Small intestine (tissue), 16 donors: ENCODE measurements at places on chromosomes 5 and 9.

- no peak overlapping the region for H3K27ac ChIP-seq
- no peaks in the 10 kb centered on the region for H3K27me3 ChIP-seq
- no peak overlapping the region for H3K4me3 ChIP-seq
- DNase-seq: no peak
- H3K4me1 ChIP-seq: no peaks in the 10 kb centered on the region
- no peaks in the 10 kb centered on the region for H3K36me3 ChIP-seq
Measured at GRCh38 chr9:133467101-133467500, 7.3 kb downstream of the CACFD1 start.

DNA sequence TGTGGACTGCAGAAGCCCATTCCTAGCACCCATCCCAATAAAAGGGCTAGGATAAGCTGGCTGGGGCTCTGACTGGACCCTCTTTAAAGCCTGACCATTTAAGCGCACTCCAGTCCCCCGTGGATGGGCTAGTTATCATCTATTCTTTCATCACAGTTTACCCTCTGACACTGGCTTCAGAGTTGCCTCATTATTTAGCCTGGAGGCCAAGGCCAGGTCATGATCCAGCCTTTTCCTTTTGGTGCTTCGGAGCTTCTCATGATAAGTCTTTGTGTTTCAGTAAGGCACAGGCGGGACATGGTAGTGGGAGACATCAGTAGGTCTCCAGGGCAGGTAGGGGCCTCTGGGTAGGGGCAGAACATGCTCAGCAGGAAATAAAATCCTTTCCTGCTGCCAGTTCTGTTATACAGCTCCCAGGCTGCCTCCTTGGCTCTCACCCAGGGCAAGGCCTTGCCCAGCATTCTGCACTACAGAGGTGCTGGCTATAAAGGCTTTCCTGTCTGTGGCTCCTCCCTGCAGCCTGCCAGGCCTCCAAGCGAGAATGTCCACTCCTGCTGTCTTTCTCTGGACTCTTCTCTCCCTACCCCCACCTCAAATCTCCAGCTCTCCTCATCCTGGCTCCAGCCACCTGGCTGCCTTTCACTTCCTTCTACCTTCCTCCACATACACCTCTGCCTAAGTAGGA is 128.8 kb downstream of the FSTL4 start:
- H3K36me3 ChIP-seq: no peaks in the 10 kb centered on the region
- no peak overlapping the region for H3K4me3 ChIP-seq
- H3K27me3 ChIP-seq: peaks cover 2% of the 10 kb centered on the region
- peak; percentile 3 for DNase-seq
- no peak overlapping the region for H3K27ac ChIP-seq
- H3K4me1 ChIP-seq: no peaks in the 10 kb centered on the region

DNA sequence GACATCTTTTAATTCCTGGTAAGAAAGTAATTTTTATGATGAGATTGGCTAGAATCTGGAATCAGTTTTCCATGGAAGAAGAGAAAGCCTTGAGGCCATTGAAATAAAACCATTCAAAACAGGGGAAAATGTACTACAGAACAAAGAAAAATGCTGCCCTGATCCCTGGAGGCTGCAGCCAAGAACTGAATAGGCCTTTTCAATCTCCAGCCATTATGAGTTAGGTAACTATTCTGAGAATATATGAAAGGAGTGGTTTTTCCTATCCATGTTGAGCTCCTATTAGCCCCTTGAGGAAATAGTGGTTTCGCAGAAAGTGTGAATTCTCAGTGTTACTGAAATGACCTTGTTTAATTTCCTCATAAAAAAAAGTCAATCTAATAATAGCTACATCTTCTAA is 408.5 kb upstream of the GRAMD2B start:
- no peaks in the 10 kb centered on the region for H3K27me3 ChIP-seq
- no peak overlapping the region for H3K27ac ChIP-seq
- H3K4me3 ChIP-seq: no peak overlapping the region
- H3K4me1 ChIP-seq: no peaks in the 10 kb centered on the region
- no peak for DNase-seq

DNA sequence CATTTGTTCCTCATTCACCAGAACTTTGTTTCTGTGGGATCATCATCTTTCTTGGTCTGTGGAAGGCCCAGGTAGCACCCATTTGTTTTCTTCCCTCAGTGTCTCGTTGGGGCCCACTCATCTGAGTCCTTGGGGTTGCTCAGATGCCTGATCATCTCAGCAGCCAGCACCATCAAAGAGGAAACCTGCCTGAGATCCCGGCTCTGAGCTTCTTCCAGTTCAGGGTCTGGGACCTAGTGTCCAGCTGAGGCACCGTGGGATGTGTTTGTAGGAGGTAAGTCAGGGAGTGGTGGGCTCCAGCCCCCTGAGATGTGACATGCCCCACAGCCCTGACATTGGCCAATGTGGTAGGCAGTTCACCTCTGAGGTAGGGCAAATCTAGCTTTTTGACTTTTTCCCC is 9.4 kb upstream of the CD180 start:
- DNase-seq: no peak
- no peaks in the 10 kb centered on the region for H3K36me3 ChIP-seq
- H3K27me3 ChIP-seq: no peaks in the 10 kb centered on the region
- H3K4me3 ChIP-seq: no peak overlapping the region
- no peaks in the 10 kb centered on the region for H3K4me1 ChIP-seq

GRCh38 chr9:96107436-96107835 is 194.5 kb downstream of the HSD17B3 start:
- H3K36me3 ChIP-seq: no peaks in the 10 kb centered on the region
- DNase-seq: no peak
- H3K4me3 ChIP-seq: no peak overlapping the region
- no peaks in the 10 kb centered on the region for H3K4me1 ChIP-seq
- H3K27me3 ChIP-seq: no peaks in the 10 kb centered on the region
- H3K27ac ChIP-seq: no peak overlapping the region

- no peak for DNase-seq
- no peaks in the 10 kb centered on the region for H3K27me3 ChIP-seq
- H3K27ac ChIP-seq: peak overlapping the region; percentile 52
- H3K4me3 ChIP-seq: no peak overlapping the region
Measured at GRCh38 chr9:95077766-95078370, 239.6 kb downstream of the FANCC start.

DNA sequence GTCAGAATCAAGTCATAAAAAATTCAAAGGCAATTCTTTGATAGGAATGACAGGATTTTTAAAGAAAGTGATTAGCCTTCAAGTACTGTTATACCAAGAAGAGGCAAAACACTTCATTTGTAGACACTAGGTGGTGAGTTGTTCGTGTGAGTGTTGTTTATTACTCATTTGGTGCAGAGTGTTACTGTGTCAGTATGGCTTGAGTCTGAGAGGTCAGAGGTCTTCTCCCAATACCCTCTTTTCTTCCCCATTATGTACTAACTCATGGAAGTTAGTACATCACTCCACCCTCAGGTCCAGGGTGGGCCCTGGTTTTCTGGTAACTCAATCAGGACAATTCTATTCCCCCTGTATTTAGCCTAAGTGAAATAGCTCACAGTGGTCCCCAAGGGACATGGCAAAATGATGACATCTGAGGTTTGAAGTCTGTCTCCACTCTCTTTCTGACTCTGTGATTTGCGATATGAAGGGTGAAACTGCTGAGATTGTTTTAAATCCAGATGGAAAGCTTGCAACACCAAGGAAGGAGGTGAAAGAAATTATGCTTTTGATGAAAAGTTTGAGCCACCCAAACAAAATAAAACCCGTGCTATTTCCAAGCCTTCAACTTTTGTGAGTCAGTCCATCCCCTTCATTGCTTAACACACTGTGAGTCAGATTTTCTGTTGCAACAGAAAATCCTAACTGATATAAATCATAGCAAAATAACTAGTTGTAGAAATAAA is 56.8 kb downstream of the NUDT12 start:
- no peak overlapping the region for H3K4me3 ChIP-seq
- H3K36me3 ChIP-seq: no peaks in the 10 kb centered on the region
- no peaks in the 10 kb centered on the region for H3K4me1 ChIP-seq
- no peak for DNase-seq

- H3K36me3 ChIP-seq: no peaks in the 10 kb centered on the region
- H3K4me3 ChIP-seq: no peak overlapping the region
- no peaks in the 10 kb centered on the region for H3K4me1 ChIP-seq
- H3K27ac ChIP-seq: no peak overlapping the region
- no peak for DNase-seq
Measured at GRCh38 chr5:163350083-163350482, 87.3 kb upstream of the CCNG1 start.

DNA sequence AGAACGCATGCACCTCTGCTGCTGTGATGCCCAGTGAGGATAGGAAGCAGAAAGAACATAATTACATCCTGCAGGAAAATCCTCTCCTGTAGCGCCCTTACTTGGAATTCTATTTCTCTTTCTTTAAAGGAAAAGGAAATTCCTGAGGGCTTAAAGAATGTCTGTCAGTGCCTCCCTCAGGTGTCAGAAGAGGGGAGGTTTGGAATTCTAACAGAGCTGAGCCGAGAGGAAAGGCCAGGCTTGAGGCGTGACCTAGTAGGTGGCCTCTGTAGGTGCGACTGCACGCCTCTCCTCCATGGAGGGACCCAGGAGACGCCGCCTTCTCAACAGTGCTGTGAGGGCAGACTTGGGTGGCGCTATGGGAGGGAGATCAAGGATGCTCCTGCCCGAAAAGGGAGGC is 55.9 kb upstream of the ERCC6L2 start:
- H3K36me3 ChIP-seq: no peaks in the 10 kb centered on the region
- no peak overlapping the region for H3K4me3 ChIP-seq
- no peak for DNase-seq
- no peaks in the 10 kb centered on the region for H3K4me1 ChIP-seq

- no peaks in the 10 kb centered on the region for H3K36me3 ChIP-seq
- no peak overlapping the region for H3K4me3 ChIP-seq
- H3K27ac ChIP-seq: no peak overlapping the region
- no peaks in the 10 kb centered on the region for H3K4me1 ChIP-seq
- no peaks in the 10 kb centered on the region for H3K27me3 ChIP-seq
Measured at GRCh38 chr9:93326056-93326455, 125.4 kb upstream of the FAM120A start.

- peak overlapping the region; percentile 61 for H3K4me3 ChIP-seq
- H3K36me3 ChIP-seq: no peaks in the 10 kb centered on the region
- peak; percentile 87 for DNase-seq
- H3K27ac ChIP-seq: peak overlapping the region; percentile 96
- H3K4me1 ChIP-seq: peaks cover 3% of the 10 kb centered on the region
Measured at GRCh38 chr9:75027187-75028107, 646 bp downstream of the CARNMT1 start.

- no peaks in the 10 kb centered on the region for H3K27me3 ChIP-seq
- peaks cover 2% of the 10 kb centered on the region for H3K36me3 ChIP-seq
- no peak overlapping the region for H3K4me3 ChIP-seq
- DNase-seq: no peak
- H3K27ac ChIP-seq: no peak overlapping the region
Measured at GRCh38 chr5:150248946-150249345, 40.6 kb downstream of the CAMK2A start.

- no peak overlapping the region for H3K4me3 ChIP-seq
- no peaks in the 10 kb centered on the region for H3K4me1 ChIP-seq
- peak overlapping the region; percentile 24 for H3K27ac ChIP-seq
Measured at GRCh38 chr5:154072414-154073171, 33.8 kb downstream of the MFAP3 start.

- no peaks in the 10 kb centered on the region for H3K36me3 ChIP-seq
- H3K27ac ChIP-seq: no peak overlapping the region
- H3K4me1 ChIP-seq: no peaks in the 10 kb centered on the region
- DNase-seq: no peak
- H3K27me3 ChIP-seq: no peaks in the 10 kb centered on the region
Measured at GRCh38 chr9:84285381-84285780, 55.2 kb downstream of the SLC28A3 start.

DNA sequence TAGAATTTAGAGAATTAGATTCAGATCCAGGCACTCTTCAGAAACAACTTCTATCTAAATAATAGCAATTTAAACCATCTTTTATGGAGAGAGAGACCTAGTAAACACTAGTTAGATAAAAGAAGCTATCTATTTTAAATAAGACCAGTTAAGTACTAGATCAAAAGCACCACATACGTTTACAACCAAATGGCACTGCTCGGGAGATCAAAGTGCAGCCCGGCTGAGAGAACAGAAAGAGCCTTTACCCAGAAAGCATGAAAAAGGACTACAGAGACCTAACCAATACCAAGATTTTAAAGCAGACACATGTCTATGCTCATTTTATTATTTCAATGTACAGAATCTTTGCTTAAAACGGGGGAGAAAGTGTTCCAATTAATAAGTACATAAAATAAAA is 30.8 kb downstream of the LIX1 start:
- no peak overlapping the region for H3K4me3 ChIP-seq
- H3K27me3 ChIP-seq: no peaks in the 10 kb centered on the region
- no peaks in the 10 kb centered on the region for H3K36me3 ChIP-seq
- no peak overlapping the region for H3K27ac ChIP-seq
- DNase-seq: peak; percentile 84

DNA sequence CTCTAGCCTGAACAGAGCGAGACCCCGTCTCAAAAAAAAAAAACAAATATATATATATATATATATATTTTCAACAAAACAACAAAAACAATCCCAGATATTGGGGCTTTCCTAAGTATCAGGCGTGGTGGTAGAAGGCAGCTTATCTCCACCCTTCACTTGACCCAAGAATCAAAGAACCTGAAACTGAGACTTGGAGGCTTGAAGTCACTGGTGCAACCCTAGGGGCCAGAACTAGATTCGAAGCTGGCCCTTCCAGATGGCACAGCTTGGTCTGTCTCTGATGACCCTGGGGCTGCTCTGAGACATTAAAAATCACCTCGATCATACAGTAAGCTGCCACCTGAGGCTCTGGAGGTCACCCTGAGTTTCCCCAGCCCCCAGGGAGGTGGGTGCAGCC is 1.3 kb upstream of the KCNMB1 start:
- no peaks in the 10 kb centered on the region for H3K27me3 ChIP-seq
- H3K4me3 ChIP-seq: no peak overlapping the region
- H3K36me3 ChIP-seq: no peaks in the 10 kb centered on the region
- H3K4me1 ChIP-seq: no peaks in the 10 kb centered on the region

- H3K36me3 ChIP-seq: no peaks in the 10 kb centered on the region
- H3K27ac ChIP-seq: no peak overlapping the region
- H3K27me3 ChIP-seq: no peaks in the 10 kb centered on the region
Measured at GRCh38 chr9:28735738-28736342, 1162.6 kb upstream of the C9orf72 start.

DNA sequence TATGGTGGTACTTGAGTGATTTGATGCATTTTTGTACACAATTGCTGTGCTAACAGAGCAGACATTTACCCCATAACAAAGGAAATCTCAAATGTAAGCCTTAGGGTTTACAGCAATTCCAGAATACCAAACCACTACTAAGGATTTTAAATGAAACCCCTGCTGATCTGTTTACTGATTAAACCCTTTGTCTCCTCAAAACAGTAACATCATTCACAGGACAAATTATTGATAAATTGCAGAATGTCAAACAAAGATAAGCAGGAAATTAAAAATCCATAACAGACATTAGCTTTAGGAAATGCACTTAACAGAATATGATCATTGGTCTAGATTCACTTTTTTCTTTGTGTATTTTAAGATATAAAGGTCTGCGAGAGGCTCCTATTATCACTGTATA is 1016.4 kb upstream of the DMAC1 start:
- no peak overlapping the region for H3K4me3 ChIP-seq
- no peaks in the 10 kb centered on the region for H3K36me3 ChIP-seq
- H3K27me3 ChIP-seq: no peaks in the 10 kb centered on the region
- no peak for DNase-seq
- no peak overlapping the region for H3K27ac ChIP-seq
- no peaks in the 10 kb centered on the region for H3K4me1 ChIP-seq
